ENCODE measurements at places on chromosomes 5 and 9.

GRCh38 chr5:53613061-53613460 lies 52.6 kb downstream of the NDUFS4 start:
- DNase-seq, result no peak

DNA sequence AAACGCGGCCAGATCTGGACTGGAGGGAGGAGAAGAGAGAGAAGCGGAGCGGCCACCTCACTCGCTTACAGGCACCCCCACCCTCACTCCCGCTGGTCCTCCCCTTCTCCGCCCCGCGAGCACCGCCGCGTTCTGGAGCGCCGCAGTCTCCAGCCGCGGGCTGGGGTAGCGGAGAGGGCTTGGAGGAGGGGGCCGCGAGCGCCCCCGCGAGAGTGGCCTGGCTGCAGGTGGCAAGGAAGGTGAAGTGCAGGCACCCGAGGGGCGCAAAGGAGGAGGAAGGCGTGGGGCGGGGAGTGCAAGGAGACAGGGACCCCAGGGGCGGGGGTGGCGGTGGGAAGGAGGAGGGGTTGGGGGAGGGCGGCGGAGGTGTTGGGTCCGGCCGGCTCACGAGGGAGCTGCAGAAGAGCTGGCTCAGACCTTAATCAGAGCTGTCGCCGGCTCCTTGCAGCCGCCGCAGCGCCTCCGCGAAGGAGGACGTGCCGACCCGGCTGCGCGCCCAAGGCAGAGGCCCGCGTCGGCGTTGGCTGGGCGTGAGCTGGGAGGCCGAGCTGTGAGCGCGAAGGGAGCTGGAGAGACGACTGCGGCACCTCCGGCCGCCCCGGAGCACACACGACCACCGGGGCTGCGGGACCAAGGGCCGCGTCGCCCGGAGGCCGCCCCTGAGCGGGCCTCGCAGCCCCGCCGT lies at the start of gene DMRT3:
Gene DMRT3, plus strand, starts transcription at position 398 of the 685 bp plus-strand sequence. CDS start 347 bp downstream, outside the sequence.
- no peak for DNase-seq

DNA sequence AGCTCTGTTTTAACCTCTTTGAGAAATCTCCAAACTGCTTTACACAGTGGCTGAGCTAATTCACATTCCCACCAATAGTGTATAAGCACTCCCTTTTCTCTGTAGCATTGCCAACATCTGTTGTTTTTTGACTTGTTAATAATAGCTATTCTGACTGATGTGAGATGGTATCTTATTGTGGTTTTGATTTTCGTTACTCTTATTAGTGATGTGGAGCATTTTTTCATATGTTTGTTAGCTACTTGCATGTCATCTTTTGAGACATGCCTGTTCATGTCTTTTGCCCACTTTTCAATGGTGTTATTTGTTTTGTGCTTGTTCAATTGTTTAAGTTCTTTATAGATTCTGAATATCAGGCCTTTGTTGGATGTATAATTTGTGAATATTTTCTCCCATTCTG lies 225.2 kb upstream of the TRPC7 start:
- DNase-seq, result no peak

- DNase-seq, result no peak
These were observed 54.5 kb downstream of the ADAM19 start for GRCh38 chr5:157520911-157521703.

GRCh38 chr5:68644971-68645370 lies 429.4 kb downstream of the PIK3R1 start:
- DNase-seq, result no peak

- no peak for DNase-seq
These were observed 26.7 kb downstream of the ALDH7A1 start for GRCh38 chr5:126568206-126568755.

DNA sequence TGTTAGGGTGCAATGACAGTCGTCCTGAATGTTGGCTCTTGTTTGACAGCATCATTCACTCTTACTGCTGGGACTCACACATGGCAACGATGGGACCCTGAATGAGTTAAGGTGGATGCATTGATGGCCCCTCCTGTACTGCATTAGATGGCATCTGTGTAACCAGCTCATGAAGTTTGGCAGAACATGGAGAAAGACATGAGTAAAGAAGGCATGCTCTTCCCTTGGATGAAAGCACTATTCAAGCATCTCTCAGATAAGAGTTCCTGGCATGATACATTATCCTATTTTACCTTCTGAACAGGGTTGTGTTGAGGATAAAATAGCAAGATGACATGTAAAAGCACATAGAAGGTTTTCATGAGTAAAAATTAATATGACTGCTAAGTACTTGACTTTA lies 142.2 kb upstream of the GAS1 start:
- no peak for DNase-seq

DNA sequence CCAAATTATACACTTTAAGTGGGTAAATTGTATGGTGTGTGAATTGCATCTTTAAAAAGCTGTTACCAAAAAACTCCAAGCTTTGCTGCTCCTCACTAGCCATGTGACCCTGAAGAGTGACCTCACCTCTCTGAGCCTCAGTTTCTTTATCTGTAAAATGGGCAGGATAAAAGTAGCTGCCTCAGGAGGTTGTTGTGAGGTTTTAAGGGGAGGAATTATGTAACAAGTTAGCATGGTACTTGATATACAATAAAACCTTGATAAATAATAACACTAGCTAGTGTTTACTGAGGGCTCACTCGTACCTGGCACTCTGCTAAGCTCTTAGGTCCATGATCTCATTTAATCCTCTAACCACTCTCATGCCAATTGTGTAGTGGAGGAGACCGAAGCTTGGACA lies 19.0 kb upstream of the PHF19 start:
- no peak for DNase-seq

Data from C1 segment of cervical spinal cord (tissue), 14 donors.